ENCODE measurements at places on chromosomes 12 and 14.

GRCh38 chr14:104732931-104733681, 9.1 kb downstream of the ADSS1 start:
- DNase-seq = no peak

DNA sequence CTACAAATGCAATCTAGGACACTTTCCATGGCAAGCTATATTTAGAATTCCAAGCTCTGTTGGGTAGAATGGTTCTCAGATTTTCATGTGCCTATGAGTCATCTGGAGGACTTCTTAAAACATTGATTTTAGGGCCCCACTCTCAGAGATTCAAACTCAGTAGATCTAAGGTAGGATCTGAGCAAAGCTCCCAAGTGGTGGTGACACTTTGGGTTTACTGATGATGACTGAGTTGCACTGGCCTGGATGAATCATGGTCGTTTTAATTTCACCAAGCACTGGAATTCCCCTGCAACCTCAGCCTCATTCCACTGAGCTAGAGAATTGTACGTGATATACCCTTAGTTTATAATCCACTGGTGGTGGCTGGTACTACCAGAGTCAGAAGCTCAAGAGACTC, 86.5 kb downstream of the PPM1H start:
- no peak for DNase-seq

GRCh38 chr12:117472983-117473382, 111.6 kb upstream of the NOS1 start:
- no peak for DNase-seq

GRCh38 chr12:121590476-121591143, 9.8 kb upstream of the KDM2B start:
- no peak for DNase-seq

DNA sequence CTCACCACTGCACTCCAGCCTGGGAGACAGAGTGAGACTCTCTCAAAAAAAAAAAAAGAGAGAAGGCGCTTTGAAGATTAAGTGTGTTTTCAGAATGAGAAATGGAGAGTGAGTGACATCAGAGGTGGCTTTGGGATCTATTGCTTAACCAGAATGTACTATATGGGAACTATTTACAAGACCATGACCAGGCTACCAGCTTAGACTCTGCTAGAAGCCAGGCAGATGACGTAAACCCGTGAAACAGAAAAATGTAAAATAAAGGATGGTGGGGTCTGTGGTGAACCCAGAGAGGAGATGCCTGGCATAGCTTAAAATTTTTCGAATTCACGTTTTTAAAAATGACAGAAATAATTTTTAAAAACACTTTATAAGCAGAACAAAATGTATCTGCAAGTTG, 82.0 kb downstream of the IFT43 start:
- DNase-seq = no peak

DNA sequence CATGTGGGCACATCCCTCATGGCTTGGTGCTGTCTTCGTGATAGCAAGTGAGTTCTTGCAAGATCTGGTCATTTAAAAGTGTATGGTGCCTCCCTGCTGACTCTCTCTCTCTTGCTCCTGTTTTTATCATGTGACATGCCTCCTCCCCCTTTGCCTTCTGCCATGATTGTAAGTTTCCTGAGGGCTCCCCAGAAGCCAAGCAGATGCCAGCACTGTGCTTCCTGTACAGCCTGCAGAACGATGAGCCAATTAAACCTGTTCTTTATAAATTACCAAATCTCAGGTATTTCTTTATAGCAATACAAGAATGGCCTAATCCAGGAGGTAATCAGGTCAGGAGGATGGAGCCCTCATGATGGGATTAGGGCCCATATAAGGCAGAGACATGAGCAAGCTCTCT, 116.3 kb downstream of the DPF3 start:
- DNase-seq = no peak

DNA sequence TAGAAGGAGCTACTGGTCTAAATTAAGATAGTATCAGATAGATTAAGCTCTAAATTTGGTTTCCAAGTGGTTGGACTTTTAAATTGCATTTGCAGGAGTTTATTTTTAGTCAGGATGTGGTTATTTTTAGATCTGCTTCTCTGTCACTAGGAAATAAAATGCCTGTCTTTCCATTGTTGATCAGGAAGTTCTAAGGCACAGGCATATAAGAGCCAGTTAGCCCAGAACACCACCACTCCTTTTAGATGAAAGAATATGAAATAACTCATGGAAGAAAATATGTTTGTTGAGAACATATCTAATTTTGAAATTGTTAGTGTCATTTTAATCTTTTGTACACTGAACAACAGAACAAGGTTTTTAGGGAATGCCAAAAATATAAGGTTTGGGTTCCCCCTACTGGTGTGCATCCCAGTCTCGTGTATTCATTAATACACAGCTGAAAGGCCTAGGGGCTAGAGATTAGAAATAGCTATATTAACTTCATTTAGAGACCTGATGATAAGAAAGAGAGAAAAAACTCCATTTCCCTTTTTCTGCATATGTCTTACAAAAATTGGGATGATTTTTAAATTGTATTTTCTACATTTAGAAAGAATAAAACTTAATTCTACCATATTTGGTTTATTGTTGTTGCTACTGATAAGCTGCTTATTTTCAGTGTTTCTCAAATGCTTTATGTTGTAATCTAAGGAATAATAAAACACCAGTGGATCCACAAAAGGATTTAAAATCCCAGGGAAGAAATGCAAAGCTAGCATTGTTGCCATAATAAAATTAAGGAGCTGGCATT, 67.2 kb downstream of the RIC8B start:
- peak; percentile 69 for DNase-seq

DNA sequence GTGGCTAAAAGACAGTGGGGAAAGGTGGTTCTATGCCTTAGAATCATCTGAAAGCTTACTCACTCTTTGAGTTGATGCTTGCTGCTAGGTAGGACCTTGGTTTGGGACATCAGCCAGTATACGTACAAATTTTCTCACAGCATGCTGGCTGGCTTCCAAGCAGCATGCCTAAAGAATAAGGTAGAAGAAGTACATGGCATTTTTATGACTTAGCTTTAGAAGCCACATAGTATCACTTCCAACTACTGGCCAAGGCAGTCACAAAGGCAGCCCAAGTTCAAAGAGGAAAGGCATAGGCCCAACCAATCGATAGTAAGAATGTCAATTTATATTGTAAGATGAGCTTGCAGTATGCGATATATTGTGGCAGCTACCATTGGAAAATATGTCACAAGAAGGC, 284.2 kb upstream of the CAND1 start:
- no peak for DNase-seq

GRCh38 chr12:44626883-44627282, 249.2 kb downstream of the NELL2 start:
- DNase-seq = no peak

DNA sequence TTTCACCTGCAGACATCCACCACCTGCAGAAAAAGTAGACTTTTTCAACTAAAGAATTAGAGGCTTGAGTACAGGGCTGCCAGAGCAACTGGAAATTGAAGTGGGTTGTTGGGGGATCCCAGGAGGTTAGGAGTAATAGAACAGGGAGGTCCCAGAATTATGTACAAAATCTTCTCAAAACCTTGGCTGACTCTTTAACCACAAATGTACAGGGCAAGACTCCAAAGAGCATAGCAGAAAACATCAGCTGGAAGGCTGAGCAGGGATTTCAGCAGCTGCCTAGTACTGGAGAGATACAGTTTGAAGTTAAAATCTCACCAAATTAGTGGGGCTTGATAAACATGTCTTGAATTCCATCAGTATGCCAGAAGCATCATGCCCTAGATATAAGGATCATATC, 191.6 kb downstream of the CRADD start:
- peak; percentile 84 for DNase-seq

DNA sequence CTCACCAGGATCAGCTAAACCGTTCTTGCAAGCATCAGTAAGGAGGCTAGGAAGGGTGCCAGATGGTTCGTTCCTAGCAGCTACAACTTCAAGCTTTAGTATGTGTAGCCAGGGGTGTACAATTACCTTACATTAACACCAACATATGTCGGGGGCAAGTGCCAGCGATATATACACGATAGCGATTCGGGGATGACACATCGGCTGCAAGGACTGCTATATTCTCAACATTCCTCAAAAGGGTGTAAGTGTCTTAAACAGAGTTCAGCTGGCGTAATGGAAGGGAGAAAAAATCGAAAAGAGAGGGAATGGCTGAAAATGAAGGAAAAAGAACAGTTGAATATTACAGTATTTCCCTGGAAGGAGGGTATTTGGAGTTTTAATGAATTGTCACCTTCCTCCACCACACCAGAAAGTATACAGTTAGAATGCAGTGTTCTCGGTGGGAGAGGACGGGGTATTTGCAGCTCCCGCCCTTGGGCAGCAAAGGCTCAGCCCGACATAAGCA, 545 bp downstream of the LIMA1 start:
- DNase-seq = peak; percentile 54

- peak; percentile 24 for DNase-seq
Observed at GRCh38 chr14:74257078-74257940, 18.1 kb downstream of the VSX2 start.

DNA sequence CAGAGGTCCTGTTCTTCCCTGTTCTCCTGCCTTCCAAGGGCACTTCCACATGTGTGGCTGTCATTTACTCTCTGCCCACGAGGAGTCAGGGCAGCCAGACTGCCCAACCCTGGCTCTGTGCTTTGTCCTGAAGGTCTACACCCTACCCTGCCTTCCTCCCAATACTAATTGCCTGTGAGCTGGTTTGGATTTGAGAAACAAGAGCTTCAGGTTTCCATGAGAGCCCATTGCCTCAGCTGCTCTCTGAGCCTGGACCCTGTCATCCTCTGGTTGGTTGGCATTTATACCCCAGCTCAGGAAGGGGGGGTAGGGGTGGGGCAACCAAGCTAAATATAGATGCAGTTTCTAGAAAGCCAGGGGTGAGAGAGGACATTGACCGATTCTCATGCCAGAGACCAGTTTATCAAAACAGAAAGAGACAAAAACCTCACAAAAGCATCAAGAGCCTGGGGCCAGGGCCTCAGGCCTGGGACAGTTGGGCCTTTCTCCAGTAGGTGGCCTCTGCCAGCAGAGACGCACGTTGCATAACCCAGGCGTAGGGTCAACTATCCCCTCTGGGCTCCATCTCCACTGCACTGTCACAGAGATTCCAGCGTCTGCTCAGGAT, 34.5 kb downstream of the VDR start:
- DNase-seq = peak; percentile 42

- no peak for DNase-seq
Observed at GRCh38 chr14:92768795-92769194, 20.4 kb upstream of the LGMN start.

DNA sequence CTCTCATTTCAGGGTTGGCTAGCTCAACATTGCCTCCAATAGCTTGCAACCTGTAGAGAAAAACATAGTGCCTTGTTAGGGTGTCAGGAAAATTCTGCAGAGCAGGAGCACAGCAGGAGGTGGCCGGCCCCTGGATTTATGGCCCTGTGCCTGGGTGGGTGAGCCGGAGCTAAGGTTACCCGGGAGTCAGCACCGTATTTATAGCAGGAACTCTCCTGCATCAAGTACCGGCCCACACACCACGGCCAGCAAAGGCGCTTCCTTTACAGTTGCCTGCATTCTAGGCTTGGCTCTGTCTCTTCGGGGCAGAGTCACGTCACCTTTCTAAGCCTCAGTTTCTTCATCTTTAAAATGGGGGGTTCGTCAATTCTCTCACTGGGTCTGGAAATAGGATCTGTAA, 52.8 kb upstream of the EML1 start:
- no peak for DNase-seq

GRCh38 chr12:126219139-126219538, 1153.9 kb downstream of the AACS start:
- no peak for DNase-seq

- DNase-seq = no peak
Observed at GRCh38 chr14:20470603-20470901, 1.3 kb downstream of the PNP start.

GRCh38 chr14:105530285-105531087, 4.1 kb downstream of the TMEM121 start:
- no peak for DNase-seq

DNA sequence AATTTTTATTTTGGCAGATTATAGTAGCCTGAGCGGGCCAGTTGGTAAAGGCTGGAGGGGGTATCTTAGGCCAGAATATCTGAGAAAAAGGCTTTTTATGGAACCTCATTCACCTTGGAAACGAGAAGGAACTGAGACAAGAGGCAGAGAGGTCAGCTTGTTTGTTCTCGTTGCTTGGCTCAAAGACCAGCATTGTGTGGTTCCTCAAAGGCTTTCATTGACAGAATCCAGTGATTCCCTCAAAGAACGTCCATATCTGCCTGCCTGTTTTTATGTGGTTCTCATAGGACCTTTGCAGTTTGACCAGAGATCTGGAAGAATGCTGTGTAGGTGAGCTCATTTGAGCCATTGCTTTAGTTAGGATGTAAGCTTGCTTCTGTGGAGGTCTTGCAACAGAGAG, 117.3 kb downstream of the CFAP54 start:
- DNase-seq = no peak

- DNase-seq = no peak
Observed at GRCh38 chr12:63021116-63021515, 86.2 kb upstream of the PPM1H start.

- DNase-seq = no peak
Observed at GRCh38 chr14:61577506-61577931, 117.8 kb upstream of the HIF1A start.

DNA sequence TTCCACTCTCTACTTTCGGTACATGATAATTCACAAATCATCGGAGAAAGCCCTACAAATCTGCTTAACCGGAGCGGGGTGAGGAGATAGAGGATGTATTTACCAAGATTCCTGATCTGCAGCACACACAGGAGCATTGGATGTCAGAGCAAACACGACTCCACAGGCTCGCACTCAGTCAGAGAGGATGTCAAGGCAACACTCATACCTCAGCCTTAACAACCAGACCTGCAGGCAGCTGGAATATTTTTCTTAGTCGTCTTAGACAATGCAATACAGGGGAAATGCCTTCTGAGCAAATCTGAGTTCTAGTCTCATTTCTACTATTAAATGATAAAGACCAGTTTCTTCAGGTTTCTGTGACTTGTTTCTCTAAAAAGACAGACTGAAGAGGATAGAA, 159.3 kb upstream of the CPNE8 start:
- no peak for DNase-seq

GRCh38 chr12:121781484-121781997, 11.9 kb downstream of the RHOF start:
- no peak for DNase-seq

- peak; percentile 41 for DNase-seq
Observed at GRCh38 chr12:47551426-47551851, 154.4 kb downstream of the RPAP3 start.

DNA sequence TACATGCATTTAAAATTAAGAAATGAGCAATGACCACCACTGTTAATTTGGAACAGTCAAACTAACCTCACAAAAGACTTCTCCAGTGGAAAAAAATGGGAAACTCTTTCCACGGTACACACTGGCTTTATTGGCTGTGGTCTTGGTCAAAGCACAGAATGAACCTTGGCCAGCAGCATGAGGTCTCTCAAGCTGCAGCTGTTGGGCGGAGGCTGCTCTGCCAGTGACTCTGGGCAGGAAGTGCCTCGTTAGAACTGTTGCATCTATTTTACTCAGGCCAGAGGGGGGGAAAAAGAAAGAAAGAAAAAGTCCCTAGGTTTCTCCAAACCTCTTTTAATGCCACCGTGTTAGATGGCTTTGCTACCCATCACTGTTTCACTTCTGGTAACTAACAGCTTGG, 279.8 kb upstream of the DIO2 start:
- peak; percentile 55 for DNase-seq

- peak; percentile 8 for DNase-seq
Observed at GRCh38 chr14:76456200-76456599, 80.3 kb downstream of the ESRRB start.

GRCh38 chr14:86596024-86596423, 1066.1 kb downstream of the FLRT2 start:
- DNase-seq = no peak

- no peak for DNase-seq
Observed at GRCh38 chr12:85484387-85484786, 204.4 kb downstream of the ALX1 start.

GRCh38 chr14:93031505-93032315, 84.0 kb downstream of the ITPK1 start:
- no peak for DNase-seq

Measured in cardiac fibroblast (primary cell).